ENCODE measurements at places on chromosomes 3 and 15. TPM values are rescaled to one million over a fixed set of nuclear protein-coding genes. Genes with fewer than 3 reads are reported as not detected.

DNA sequence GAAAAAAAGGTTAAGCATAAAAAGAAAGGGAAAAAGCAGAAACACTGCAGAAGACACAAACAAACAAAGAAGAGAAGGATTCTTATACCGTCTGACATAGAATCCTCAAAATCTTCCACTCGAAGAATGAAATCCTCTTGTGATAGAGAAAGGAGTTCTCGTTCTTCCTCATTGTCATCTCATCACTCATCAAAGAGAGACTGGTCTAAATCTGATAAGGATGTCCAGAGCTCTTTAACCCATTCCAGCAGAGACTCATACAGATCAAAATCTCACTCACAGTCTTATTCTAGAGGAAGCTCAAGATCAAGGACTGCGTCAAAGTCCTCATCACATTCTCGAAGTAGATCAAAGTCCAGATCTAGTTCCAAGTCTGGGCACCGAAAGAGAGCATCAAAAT, 16.5 kb upstream of the ZBTB47 start:
- DNase-seq = no peak

The GOLGA6A gene
- not detected for total RNA-seq

The LACTB gene
- total RNA-seq = 12.4 TPM

DNA sequence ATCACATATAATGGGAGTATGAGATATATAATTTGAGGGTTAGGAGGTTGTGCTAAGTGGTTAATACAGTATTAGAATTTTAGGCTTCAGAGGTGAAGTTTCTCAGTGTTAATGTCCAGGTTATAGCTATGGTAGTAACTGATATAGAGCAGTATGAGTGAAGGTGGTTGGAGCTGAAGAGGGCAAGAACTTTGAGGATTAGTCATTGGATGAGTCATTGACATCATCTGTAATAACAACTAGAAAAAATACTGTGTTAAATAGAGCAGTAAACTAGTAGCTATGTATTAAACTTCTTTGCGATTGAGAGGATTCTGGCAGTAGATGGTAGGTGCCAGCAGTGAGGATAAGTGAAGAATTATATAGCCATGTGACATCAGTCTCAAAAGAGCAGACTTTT, 47.5 kb upstream of the EIF3J start:
- no peak for DNase-seq

DNA sequence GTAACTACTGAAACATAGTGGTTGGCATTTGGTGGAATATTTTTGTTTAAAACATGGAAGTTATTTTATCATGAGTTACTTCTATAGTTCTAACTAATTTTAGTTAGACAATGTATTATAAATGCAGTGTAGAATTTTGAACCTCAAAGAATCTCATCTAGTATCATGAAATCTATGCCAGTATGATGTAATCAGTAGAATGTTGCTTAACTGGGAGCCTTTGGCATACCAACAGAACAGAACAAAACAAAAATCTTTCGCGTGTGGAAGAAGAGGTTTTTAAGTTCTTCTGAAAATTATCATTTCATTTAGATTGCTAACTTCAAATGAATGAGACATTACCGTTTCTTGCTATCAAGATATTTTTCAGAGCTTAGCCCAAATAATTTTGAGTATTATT, 98.4 kb upstream of the LRRFIP2 start:
- DNase-seq = no peak

DNA sequence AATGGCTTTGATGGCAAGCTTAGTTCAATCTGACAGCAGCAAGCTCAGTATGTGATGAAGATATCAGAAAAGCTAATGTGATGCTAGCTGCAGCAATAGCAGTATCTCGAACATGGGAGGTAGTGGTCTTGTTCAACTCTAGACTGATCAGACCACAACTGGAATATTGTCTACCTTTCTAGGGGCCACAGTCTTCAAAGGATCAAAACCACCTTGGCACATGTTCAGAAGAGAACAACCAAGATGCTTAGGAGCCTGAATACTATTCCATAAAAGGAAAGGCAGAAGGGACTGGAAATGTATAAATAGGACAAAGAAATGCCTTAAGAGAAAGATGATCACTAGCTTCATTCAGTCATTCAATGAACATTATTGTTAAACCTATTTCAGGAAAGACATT, 2.3 kb downstream of the C3orf70 start:
- DNase-seq = no peak

The VIPR1 gene
- total RNA-seq = 72.7 TPM

- DNase-seq = no peak
Observed at GRCh38 chr3:32813180-32813579, 4.6 kb upstream of the TRIM71 start.

The CTXN2 gene
- total RNA-seq = not detected

The RAD54L2 gene
- total RNA-seq = 29.9 TPM

The ATP1B3 gene
- total RNA-seq = 113 TPM

The CCK gene
- not detected for total RNA-seq

The GPR160 gene
- total RNA-seq = 62.1 TPM

- DNase-seq = no peak
Observed at GRCh38 chr3:72830452-72831223, 17.6 kb downstream of the SHQ1 start.

DNA sequence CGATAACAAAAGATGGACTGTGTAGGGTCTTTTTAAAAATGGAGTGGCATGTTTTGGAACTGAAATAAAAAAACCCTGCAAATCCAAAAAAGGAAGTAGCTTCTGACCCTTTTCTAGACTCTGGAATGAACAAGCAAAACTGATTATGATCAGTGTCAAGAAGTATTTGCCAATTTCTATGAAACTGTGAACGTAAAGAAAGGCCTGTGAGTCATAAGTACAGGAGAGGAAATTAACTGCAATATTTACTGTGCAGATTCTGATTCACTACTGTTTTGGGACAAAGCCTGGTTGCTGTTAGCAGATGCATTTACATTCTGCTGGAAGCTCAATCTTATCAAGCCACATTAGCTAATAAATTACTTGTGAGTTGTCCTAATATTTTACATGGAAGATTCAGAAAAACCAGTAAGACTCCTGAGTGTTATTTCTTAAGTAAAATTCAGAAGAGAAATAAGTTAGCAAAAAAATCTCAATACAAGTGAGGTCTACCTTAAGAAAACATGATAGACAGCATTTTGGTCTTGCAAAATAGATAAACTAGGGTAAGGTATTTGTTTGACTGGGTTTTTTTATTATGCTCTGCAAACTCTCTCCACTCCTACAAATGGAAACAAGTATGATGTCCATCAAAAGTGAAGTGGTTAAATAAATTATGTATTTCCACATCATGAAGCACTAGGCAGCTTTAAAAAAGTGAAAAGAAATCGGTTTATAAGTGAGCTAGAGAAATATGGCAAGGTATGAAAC, 90.2 kb upstream of the LMOD3 start:
- no peak for DNase-seq

The ZNF774 gene
- 8.9 TPM for total RNA-seq

- DNase-seq = no peak
Observed at GRCh38 chr15:82999905-83000671, 11.4 kb downstream of the C15orf40 start.

GRCh38 chr15:29089731-29090616, 179.6 kb downstream of the NSMCE3 start:
- DNase-seq = no peak

The ENTPD3 gene
- total RNA-seq = 30.1 TPM

- DNase-seq = no peak
Observed at GRCh38 chr15:71709808-71710418, 100.4 kb upstream of the NR2E3 start.

The UBR1 gene
- 49.0 TPM for total RNA-seq

The VWA5B2 gene
- total RNA-seq = not detected

The ISY1 gene
- 34.4 TPM for total RNA-seq

The PARP15 gene
- 3.9 TPM for total RNA-seq

GRCh38 chr3:32460031-32460749, 42.5 kb downstream of the CMTM6 start:
- DNase-seq = no peak

DNA sequence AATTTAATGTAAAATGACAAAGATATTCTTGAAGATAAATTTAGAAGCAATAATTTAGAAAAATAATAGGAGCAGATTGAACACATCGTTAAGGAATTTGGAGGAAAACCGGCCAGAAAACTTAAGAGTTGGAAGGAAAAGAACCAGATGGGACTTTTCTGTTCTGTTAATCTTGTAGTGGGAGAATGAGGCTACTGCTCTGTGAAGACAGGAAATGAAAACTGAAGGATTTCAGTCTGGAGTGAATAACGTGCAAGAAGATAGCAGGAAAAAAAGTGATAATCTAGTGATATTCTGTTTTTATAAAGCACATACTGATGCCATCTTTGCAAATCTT, 74.2 kb downstream of the DPPA2 start:
- DNase-seq = no peak

GRCh38 chr3:186194451-186194811, 85.5 kb upstream of the ETV5 start:
- no peak for DNase-seq

GRCh38 chr3:195073866-195074860, 196.8 kb downstream of the XXYLT1 start:
- DNase-seq = peak; percentile 34

The MESD gene
- 37.6 TPM for total RNA-seq

DNA sequence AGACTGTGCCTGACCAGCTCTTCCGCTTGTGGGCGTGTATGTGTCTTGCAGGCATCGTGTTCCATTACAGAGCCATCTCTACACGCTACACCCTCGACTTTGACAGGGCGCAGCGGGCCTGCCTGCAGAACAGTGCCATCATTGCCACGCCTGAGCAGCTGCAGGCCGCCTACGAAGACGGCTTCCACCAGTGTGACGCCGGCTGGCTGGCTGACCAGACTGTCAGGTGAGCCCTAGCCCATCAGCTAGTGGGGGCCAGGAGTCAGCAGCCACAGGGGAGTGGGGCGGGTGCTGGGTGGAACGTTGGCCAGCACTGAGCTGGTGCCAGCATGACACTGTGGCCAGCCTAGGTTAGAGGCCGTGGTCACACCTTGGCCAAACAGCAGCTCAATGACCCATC, 36.7 kb downstream of the ACAN start:
- no peak for DNase-seq

DNA sequence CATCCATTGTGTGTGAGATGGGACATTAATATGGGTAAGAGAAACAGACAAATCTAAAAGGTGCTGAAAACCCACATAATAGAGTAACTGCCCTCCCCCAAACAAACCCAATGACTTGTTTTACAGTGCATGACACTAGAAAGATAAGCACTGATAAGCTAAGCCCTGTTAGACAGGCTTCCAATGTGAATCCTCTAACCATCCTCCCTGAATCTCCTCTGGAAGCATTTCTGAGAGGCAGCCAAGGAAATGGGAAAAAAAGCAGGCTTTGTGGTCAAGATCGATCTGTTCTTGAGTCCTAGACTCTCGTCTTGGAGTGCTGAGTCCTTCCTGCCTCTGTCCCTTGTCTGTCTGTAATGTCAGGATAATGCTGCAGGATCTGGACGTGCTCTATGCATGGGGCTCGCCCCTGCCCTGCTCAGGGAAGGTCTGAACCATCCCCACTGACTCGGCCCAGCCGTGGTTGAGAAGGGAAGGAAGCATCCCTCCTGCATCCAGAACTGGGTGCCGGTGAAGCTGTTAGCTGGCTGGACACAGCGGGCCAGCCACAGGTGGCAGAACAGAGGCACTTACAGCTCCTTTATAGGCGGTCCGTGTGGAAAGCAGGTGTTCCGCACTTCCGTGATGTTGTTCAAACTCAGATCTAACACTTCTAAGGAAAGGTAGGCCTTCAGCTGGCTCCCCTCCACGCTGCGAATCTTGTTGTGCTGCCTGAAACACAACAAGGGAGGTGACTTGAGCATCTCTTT, 84.1 kb downstream of the LRIG1 start:
- no peak for DNase-seq

GRCh38 chr3:50221051-50221410, 15.0 kb upstream of the GNAI2 start:
- no peak for DNase-seq

The CD96 gene
- total RNA-seq = 45.9 TPM

GRCh38 chr15:65066635-65067316, 1.0 kb downstream of the RASL12 start:
- DNase-seq = no peak

The SERPINI1 gene
- total RNA-seq = 2.8 TPM

DNA sequence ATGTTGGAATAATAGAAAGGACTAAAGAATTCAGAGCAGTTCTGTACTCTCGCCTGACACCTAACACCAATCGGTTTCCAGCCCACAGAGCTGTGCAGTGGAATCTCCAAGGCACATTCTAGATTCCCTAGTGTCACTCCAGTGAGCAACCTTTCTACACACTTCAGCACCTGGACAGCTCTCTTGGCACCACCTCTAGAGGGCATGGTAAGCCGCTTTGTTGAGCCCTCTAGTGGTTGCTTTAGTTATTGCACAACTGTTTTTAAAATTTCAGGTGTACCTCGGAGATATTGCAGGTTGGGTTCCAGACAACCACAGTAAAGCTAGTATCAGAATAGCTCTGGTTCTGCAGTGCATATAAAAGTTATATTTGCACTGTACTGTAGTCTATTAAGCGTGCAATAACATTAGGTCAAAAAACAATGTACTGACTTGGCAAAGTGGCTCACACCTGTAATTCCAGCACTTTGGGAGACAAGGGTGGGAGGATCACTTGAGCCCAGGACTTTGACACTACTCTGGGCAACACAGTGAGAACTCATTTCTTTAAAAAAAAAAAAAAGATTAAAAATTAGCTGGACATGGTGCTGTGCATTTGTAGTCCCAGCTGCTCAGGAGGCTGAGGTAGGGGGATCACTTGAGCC, 26.5 kb upstream of the ERC2 start:
- DNase-seq = peak; percentile 69

GRCh38 chr15:48309740-48310139, 21.5 kb upstream of the DUT start:
- no peak for DNase-seq

The MKRN3 gene
- total RNA-seq = 1.1 TPM

The ACVR2B gene
- 11.8 TPM for total RNA-seq

The STX19 gene
- total RNA-seq = not detected

DNA sequence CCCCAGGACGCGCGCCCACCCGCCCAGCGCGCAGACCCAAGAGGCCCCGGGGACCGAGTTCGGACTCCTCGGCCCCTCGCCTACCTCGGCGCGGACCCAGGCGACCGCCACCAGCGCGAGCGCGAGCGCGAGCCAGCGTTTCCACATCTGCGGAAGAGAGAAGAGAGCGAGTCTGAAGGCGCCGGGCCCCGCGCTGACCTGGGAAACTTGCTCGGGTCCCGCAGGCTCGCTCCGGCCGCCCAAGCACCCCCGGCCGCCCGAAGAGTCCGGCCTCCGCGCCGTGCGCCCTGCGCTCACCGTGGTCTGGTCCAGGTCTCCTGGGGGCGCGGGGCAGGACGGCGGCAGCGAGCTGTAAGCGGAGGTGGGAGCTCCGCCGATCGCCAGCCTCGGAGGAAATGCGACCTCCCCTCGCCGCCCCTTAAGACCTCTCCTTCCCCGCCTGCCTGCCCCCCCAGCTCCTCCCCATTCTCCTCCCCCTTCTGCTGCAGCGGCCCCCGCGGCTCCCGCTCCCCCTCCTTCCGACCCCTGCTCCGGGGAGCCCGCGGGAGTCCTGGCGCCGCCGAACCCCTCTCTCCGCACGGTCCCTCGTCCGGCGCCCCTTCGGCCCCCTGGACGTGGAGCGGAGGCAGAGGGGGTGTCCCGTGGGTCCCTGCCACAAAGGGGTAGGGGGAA, at the start of gene FSTL1:
TSS of gene FSTL1 (minus strand) at position 393 of the 672 bp plus-strand sequence. CDS start at position 147, 246 bp downstream.
- peak; percentile 65 for DNase-seq

DNA sequence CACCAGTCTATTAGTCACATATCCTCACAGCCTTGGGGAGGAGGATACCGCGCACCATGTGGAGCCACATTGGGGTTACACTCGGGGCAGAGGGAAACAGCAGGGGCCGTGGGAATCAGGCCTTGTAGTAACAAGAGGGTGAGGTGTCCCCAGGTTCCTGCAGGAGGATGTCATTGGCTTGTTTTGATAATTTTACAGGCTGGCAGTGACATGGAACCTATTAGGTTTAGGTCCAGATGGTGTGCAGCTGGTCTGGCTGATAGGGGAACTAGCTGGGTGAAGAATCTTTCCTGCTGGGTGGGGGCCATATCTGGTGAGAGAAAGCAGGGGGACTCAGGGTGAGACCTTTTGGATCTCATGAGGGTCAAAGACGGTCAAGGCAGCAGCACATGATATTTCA, 9.8 kb upstream of the MEF2A start:
- DNase-seq = no peak
